ENCODE measurements at places on chromosomes 2 and 18.

GRCh38 chr18:9039441-9040071, 62.9 kb upstream of the NDUFV2 start:
- no peak for DNase-seq

DNA sequence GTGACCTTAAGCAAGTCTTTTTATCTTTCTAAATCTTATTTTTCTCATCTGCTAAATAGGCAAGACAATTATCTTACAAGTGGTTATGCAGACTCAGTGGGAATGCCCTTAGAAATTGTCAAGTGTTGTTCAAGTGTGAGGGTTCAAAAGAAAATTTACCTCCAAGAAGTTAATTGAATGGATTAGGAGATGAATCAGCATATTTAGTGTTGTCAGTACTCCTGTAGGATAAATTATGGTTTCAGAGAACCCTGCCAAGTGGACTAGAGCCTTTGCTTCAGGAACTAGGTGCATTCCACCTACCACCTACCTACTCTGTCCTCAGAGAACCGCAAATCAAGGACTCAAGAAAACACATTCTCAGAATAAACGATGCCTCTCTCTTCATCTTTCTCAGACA, 69.8 kb upstream of the KCTD1 start:
- DNase-seq: no peak

GRCh38 chr2:126300348-126300747, 355.6 kb upstream of the GYPC start:
- no peak for DNase-seq

DNA sequence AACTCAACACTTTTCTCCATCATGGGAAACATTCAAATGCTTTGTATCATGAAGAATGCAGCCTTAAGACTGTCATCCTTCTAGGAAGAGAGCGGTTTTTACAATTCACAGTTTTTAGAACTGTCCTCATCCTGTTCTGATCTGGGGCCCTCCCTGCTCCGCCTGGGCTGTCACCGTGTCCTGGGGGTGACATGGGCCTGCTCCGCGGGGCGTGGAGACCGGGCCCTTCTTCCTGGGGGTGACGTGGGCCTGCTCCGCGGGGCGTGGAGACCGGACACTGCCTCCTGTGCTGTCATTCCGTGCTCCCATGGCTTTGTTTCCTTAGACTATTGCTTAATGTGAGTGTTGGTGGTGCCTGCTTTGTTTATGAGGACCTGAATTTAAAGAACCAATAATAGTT, 122.8 kb downstream of the TMEM18 start:
- DNase-seq: no peak

GRCh38 chr2:96159084-96159830, 14.0 kb upstream of the DUSP2 start:
- DNase-seq: peak; percentile 18
